Stimulated activated CD8-positive, alpha-beta memory T cell treated with anti-CD3 and anti-CD28 coated beads, Interleukin-4, amount 100 ng/mL, for 4 hours (primary cell): ENCODE measurements at places on chromosomes 7 and 10.
A peak's percentile ranks its signal among the peaks of the same experiment; 100 is the strongest.

- no peak for DNase-seq
These were observed 123.5 kb upstream of the AGR3 start for GRCh38 chr7:17005271-17005670.

DNA sequence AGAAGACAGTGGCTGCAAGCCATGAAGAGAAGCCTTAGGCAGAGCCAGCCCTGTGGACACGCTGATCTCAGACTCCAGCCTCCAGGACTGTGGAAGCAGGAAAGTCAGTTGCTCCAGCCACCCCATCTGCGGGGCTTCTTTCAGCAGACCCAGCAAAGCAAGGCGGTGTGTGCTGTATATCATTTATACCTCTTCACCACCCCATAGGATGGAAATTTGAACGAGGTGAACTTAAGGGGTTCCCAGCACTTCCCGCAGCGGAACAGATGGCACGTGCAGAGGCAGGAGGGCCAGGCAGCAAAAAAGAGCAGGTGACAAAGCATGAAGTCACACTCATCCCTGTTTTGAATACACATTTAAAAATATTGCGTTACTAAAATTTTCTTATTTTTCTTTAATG is 159.4 kb downstream of the ADARB2 start:
- no peak for DNase-seq

DNA sequence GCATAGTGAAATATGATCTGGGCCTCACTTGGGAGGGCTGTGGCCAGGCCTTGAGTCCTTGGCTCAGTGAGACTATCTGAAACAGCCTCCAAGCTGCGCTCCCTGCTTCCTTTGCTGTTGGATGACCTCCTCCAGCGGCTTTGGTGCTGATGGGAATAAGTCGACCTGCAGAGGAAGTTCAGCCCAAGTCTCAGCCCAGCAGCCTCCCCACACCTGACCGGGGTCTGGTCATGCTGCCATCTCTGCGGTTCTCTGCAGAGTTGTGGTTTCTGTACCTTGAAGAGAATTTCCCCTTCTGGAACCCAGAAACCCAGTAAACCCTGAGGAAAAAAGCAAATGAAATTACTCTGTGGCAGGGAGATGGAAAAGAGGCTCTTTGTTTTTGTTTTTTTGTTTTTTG is 4.6 kb upstream of the RBAK start:
- no peak for DNase-seq

GRCh38 chr7:143284591-143285469 is at the start of gene TMEM139:
Gene TMEM139, plus strand, starts transcription at chr7:143284958. Its CDS starts 1,000 bp downstream, at chr7:143285958.
- DNase-seq = no peak

GRCh38 chr7:131231381-131232220 is 96.1 kb upstream of the MKLN1 start:
- DNase-seq = peak; percentile 8

GRCh38 chr7:74325210-74325565 is 36.0 kb downstream of the CLIP2 start:
- no peak for DNase-seq

DNA sequence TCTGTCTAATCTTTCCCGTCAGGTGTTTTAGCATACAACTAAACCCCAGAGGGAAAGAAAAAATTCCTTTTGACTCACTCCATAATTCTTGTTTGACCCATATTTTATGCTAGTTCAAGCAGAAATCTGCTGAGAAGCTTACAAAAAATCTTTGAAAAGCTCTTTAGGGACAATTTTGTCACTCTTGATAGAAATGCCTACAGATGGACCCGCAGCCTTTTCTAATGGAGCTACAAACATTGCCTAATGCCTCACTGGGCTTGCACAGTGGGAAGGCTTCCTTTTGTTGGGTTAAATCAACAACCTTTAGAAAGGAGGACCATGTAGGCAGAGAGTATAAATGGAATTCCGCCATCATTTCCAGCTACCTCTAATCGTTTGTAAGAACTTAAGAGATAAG is 344.5 kb downstream of the PCLO start:
- no peak for DNase-seq

- DNase-seq = no peak
These were observed 957 bp upstream of the SVIL start for GRCh38 chr10:29635711-29636144.

DNA sequence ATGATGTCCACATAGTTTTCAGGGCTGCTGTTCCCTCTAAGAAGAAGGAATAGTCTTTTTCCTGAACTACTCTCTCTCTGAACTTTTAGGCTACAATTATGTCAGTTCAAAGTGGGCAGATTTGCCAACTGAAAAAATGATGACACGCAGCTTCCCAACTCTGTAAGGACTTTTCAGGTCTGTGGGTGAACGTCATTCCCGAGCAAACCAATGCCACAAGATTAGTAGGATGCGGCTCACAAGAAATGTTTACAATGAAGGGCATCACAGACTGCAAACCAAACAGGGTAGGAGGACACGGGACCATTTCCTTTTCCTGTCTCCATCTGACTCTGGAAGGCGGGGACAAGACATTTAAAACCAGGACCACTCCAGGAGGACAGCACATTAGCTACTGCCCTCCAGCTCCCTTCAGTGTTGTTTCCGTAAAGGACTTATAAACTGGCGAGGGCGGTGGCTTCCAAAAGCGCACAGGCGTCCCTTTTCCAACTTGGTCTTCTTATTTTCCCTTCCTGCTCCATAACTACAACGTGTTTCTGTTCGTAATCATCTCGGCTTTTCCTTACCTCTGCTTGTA is 539 bp upstream of the MKLN1 start:
- DNase-seq = no peak

DNA sequence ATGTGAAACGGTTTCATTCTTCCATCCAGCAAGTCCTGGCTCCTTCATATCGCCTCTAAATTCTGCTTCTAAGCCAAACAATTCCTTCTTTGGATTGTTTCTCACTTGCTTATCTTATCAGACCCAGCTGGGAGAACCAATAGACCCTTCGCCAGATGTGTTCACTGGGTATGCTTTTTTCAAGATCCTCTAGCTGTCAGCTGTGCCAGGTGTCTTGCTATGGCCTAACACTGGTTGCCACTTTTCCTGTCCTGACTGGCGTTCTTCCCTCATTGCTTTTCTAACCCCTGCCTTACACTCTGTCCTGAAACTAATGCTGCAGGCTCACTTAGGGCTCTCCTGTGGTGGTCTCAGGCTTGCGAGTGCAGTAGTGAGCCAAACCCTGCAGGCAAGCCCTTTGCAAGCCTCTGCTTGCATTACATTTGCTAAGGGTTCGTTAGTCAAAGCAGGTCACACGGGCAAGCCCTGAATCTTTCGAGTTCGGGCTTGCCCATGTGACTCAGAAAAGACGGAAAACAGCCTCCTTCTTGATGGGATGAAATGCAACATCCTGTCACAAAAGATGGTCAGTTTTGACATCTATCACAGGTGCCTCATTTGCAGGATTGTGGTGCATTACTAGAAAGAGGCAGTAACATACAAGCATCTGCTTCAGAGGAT is 92.8 kb downstream of the VWC2 start:
- DNase-seq = no peak

GRCh38 chr10:47025540-47026300 is 114.5 kb downstream of the PTPN20 start:
- no peak for DNase-seq

GRCh38 chr7:92276460-92276864 is 30.7 kb downstream of the ANKIB1 start:
- DNase-seq = no peak

GRCh38 chr10:98790817-98791216 is 344.1 kb upstream of the HPS1 start:
- DNase-seq = no peak

DNA sequence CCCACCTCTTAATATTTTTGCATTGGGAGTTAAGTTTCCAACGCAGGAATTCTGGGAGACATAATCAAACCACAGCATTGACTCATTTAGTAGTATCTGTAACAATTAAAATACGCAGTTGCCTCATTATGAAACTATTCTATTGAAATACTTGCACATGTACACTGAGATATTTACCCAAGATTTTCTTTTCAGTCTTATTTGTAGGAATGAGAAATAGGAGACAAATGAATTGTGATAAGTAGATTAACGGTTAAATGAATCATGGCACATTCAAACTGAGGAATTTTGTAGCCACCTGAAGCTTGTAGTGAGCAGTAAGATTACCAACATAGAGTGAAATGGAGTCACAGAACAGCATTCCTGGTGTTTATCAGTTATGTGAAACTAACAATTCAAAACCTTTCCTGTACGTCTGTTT is 18.1 kb downstream of the RP9 start:
- no peak for DNase-seq

DNA sequence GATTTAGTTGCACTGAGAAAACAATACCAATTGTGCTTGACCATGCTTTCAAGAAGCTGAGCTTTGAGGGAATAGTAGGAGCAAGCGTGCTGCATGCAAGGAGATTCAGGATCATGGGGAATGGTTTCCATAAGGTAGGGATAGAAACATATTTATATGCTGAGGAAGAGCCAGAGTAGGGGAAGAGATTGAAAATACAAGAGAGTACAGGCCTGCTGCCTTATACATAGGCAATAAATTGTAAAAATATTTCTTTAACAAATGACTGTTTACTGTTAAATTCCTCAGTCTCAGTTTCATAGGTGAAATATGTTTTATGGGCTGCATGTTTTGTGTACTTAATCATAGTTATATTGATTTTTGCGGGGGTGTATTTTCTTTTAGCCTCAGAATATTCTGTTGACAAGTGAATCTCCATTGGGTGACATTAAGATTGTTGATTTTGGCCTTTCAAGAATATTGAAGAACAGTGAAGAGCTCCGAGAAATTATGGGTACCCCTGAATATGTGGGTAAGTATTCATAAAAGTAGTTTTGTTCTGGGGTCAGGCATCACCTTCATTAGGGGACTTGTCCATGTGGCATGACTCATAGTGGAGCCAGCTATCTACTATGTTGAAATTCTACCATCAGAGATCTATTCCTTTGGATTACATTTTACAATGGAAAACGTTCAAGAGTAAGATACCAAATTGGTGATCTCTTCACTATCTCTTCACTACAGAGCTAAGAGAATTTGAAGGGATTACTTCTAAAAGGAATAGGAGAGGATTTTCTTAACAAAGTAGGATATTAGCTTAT is 36.5 kb downstream of the STK17A start:
- DNase-seq = no peak

DNA sequence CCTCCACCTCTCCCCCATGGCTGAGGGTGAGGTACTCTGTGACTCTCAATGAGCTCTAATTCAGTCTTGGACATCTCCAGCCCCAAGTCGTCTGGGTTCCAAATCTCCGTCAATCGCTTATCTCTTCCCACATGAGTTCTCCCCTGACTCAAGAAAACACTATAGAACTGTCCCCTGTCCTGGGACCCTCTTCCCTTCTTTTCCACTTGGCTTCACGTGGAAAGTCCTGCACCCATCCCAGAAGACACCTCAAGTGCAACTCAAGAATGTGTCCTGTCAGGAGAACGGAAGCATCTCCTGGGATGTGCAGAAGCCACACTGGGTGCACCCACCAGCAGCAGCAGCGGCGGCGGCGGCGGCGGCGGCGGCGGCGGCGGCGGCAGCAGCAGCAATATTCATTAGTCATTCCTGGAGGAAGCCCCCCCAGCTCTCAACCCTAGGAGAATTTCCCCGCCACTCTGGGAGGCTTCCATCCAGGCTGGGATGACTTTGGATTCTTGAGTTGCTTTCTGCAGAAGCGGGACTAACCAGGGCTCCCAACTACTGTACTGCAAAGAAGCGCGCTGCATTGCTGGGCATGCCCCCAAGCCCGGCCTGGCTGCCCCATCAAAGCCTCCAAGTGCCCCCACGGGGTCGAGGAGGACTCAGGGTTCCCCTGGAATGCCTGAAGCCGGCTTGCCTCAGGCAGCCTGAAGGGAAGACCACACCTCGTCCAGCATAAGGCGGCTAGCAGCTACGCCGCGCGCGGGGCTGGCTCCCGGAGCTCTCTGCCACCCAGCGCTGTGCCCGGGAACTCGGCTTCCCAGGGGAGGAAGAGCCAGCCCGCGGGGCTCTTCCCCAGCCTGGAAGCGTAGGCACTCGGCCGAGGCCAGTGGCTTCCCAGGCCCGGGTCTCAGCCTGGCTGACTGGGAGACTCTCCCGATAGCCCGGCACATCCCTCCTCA is 1.0 kb downstream of the CRTAC1 start:
- DNase-seq = no peak

DNA sequence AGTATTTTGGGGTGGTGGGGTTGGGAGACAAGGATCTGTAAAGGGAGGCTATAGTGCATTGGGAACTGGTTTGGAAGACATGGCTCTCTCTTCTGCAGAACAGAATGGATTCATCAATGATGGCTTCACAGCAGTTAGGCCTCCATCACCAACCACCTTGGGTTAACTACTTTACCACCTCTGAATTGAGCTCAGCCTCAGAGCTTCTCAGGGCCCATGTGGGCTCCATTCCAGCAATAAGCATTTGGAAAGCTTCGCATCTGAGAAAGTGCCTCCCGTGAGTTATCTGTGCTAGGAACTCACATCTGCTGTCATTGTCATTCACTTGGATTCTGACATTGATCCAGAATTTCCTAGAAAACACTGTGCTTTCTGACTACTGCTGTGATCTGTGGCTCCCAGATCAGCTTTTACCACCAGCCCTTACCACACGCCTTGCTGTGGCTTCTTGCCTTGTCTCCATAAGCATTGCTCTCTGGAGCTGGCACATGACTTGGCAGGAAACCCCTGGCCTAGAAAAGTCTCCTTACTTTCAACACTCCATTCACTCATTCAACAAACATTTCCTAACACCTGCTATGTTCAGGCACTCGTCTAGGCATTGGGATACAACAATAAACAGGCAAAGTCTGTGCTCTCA is 70.7 kb upstream of the ADO start:
- no peak for DNase-seq

DNA sequence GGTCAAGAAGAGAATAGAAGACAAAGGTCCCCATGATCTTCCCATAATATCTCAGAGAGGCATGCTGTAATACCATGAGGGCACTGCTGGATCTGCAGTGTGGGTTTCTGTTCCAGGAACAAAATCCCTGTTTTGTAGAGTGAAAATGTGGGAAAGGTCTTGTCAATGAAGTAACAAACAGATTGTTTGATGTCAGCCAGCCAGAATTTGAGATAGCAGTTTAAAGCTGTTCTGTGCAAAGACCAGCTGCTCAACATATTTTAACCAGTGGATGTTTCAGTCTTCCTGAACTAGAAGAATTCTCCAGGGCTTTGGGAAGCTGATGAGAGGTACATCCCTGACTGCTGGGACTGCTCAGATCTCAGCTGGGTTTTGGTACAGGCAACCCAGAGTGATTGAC is 1012.5 kb downstream of the DNAJB9 start:
- DNase-seq = no peak

- no peak for DNase-seq
These were observed 18.9 kb upstream of the PRSS37 start for GRCh38 chr7:141860207-141860606.

DNA sequence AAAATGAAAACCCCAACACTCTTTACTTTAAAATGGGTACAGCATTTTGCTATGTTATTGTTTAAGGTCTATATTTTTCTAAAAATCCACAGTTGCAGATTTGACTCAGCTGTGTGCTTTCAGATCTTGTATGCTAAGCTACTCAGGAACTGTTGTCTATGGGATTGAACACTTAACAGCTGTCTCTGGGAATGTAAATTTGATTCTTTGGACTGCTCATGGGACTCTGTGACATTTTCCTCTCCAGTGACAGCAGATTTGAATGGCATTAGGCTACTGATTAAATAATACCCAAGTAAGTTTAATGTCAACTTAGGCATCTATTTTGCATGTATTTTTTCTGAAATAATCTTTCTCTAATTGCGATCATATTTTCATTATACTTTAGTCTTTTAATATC is 1.7 kb upstream of the CD36 start:
- DNase-seq = no peak

GRCh38 chr10:91579329-91579985 is 53.4 kb downstream of the PPP1R3C start:
- DNase-seq = no peak
